Astrocyte of the hippocampus (primary cell): ENCODE measurements at places on chromosomes 12 and 14.
A peak's percentile ranks its signal among the peaks of the same experiment; 100 is the strongest.

GRCh38 chr12:53600490-53601295 is 25.5 kb downstream of the ATF7 start:
- DNase-seq, result no peak

DNA sequence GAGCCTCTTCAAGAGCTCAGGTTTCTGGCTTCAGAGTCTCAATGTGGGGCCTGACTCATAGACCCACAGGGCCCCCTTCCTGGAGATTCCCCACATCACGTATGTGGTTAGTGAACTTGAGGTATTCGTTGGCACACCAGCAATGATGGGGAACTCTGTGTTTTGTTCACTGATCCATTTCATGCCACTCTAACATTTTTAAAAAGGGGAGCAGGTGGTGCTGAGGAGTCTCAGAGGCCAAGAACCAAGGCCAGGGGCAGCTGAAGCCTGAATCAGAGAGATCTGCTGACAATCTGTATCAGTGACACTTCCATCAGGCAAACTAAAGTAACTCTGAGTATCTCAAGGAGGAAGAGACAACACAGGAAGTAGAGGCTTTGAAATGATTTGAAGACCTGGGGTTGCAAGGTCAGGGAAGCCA is 323.4 kb downstream of the VRK1 start:
- peak; percentile 2 for DNase-seq

DNA sequence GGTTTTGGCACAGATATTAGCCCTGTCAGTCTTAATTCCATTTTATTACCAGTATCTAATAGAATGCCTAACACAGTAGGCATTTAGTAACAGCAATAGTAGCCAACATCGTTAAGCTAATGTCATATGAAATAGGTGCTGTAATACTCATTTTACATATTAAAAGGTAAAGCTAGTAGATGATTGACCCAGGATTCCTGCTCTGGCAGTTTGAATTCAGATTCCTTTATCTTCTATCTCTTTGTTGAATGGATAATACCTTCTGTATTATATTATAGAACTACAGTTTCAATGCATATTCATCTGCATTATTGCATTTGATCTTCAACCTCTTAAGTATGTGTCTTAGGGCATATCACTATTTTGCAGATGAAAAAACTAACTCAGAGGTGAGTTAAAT is 2.9 kb downstream of the ATL1 start:
- no peak for DNase-seq

DNA sequence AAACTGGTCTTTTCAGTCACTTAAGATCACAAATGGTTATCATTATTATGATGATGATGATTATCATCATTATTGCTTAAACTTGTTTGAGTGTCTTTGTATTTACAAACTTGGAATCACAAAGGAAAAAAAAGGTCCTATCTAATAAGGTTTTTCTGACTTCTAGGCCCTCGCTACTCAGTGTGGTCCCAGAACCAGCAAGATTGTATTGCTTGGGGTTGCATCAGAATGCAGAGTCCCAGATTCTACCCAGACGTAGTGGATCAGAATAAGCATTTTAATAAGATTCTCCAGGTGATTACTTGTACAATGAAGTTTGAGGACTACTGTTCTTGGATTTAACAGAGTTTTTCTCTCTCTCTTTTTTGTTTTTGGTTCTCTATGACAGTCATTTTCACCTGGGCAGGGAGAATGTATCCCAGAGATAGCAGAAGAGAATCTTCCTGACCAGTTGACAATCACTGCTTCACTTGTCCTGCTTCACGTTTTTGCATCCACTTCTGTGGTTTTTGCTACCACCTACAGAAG is 29.3 kb upstream of the PPP1R12A start:
- DNase-seq, result no peak

- DNase-seq, result no peak
Measured at GRCh38 chr14:97061198-97061597, 264.0 kb downstream of the VRK1 start.

DNA sequence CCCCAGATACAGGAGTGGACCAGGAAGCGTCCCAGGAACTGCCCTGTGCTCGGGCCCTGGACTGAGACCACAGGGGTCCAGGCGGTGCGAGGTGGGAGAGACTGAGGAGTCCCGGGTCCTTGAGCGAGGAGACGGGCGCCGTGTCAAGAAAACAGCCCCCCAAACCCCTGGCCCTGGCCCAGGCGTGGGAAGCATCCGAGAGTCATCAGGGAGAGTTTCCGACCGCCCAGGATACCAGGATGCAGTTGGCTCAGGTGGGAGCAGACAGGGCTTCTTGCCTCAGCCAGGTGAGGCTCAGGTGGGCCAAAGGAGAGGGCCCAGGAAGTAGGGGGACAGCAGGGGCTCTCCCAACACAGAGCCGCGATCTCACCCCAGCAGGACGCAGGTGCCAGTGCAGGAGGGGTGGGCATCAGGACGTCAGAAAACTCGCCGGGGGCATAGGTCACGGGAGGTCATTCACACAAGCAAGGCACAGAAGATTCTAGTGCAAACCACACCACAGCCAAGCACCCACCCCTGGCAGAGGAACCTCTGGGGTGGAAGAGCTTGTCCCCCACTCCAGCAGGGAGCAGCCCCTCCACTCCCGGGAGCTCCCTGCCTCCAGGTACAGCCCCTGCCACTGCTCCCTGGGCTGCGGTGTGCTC is 102.5 kb upstream of the EIF5 start:
- no peak for DNase-seq

- no peak for DNase-seq
Measured at GRCh38 chr14:77955816-77956484, 156.0 kb downstream of the ADCK1 start.

GRCh38 chr14:51653079-51653774 is 1.5 kb downstream of the FRMD6 start:
- peak; percentile 81 for DNase-seq

GRCh38 chr14:24115422-24116127 is 826 bp upstream of the NRL start:
- no peak for DNase-seq

DNA sequence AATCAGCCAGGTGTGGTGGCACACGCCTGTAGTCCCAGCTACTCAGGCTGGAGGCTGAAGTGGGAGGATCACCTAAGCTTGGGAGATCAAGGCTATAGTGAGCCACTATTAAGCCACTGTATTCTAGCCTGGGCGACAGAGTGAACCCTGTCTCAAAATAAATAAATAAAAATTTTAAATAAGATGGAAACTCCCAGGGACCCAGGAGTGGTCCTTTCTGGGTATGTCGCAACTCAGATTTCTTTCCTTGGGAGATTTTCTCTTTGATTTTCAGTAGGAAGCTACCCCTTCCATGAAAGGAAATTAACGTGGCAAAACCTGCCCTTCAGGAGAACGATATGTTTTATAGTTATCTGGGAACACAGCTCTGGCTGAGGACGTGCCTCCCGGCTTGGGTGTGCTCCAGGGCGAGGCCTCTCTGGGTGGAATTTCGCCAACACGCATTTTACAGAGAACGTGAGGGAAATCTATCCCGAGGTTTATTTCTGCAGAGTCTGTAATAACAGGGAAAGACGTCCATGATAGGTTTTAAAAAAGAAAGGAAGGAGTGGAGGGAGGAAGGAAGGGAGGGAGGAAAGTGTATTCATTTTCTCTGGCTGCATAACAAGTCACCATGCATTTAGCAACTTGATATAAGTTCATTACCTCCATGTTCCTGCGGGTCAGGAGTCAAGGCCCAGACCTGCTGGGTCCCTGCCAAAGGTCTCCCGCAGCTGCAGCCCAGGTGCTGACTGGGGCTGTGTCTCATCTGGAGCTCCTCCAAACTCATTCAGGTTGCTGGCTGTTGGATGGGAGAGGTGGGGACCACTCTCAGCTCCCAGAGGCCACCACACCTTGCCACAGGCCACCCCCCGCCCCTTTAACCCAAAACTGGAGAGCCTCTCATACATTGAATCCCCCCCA is 80.6 kb upstream of the GSC start:
- no peak for DNase-seq

GRCh38 chr12:53984901-53985691 is at the start of gene HOXC10:
Gene HOXC10, plus strand, starts transcription at chr12:53985146. Its CDS starts 114 bp downstream, at chr12:53985260.
- peak; percentile 47 for DNase-seq

- DNase-seq, result peak; percentile 60
Measured at GRCh38 chr14:80395031-80395430, 183.7 kb upstream of the DIO2 start.

GRCh38 chr12:10304161-10304574 is 3.5 kb upstream of the KLRD1 start:
- DNase-seq, result peak; percentile 60

DNA sequence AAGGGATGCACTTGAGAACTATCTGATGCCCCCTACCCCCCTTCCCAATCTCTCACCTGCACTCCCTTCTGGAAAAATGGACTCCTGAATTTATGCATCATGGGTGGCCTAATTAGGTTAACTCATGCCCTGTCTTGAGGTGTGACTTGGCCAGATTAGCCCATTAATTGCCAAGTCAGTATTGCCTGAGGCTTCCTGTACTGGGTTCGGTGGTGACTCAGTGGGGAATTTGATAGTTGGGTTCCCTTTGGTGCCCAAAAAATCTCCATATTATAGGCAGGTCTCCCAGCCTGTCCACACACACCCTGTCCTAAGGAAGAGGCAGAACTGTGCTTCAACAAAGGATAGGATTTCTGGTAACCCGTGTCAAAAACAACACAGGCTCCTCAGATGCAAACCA is 146.1 kb downstream of the CHST11 start:
- peak; percentile 14 for DNase-seq

DNA sequence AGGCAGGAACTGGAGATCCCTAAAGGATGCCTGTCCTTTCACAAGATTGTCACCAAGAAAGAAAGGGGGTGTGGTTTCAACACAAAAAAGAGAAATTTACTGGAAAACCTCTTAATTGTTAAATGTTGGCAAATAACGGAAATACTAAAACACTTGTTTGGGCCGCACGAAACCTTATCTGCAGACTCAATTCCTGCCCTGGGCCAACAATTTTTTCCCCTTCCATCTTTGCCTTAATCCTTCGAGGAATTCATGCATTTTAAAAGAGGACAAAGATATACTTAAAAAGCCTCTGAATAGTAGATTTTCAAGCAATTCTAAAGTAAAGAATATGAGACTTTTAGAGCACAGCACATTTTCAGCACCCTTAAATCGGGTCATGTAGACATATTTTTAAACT is 366.2 kb downstream of the DUSP6 start:
- DNase-seq, result peak; percentile 29

DNA sequence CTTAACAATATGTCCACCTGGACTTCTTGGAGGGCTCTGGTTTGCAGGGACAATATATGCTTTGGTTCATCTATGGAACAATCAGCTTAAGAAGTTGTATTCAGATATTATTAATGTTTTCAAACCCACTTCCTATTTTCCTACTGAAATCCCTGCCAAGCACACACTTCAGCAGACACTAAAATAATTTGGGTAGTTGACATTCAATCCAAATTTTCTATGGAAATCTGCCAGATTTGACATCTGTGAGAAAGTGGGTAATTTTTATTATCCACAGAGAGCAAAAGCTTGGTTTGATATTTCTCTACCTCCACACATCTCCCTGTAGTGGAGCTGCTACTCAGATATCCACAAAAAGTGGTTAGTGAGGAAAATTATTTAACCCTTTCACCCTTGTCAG is 378.8 kb upstream of the SOX5 start:
- no peak for DNase-seq

- peak; percentile 46 for DNase-seq
Measured at GRCh38 chr14:61502459-61503093, 181.2 kb downstream of the PRKCH start.

GRCh38 chr14:95701846-95702221 is 12.1 kb downstream of the TCL1A start:
- DNase-seq, result peak; percentile 34

- no peak for DNase-seq
Measured at GRCh38 chr12:117331691-117332090, 29.7 kb downstream of the NOS1 start.

DNA sequence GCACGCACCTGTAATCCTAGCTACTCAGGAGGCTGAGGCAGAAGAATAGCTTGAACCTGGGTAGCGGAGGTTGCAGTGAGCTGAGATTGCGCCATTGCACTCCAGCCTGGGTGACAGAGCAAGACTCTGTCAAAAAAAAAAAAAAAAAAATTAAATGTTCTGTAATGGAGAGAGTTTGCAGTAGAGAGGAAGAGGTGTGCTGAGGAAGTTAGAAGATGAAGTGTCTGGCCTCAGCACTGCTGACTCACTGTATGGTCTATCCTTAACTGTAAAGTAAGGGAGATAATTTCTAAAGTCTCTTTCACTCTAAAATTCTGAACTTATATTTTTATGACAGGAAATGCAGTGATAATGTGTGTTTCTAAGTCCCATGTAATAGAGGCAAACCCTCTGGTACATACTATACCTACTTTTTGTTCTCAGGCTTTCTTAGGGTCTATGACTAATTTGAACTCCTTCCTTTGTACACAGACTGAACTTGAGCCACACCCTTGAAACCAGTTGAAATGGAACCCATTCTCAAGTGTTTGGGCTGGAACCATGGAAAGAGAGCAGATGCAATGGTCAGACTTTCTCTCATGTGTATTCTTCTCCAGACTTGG is 278.1 kb upstream of the FAR2 start:
- DNase-seq, result no peak

DNA sequence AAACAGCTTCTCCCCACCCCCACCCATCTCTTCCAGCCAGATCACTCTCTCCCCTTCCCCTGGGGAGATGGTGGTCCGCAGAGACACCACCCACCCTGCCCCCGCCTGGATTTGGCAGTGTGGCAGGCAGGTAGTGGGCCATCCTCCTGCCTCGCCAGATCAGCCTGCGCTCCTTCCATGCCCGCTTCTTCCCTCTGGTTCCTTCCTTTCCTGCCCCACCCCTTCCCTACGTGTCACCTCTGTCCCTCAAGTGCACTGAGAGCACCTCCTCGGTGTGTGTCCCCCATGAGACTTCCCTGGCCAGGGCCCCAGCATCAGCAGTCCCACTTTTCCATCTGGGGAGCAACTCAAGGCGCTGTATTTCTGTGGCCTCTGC is 632 bp downstream of the NYNRIN start:
- DNase-seq, result no peak
